Activated CD4-positive, alpha-beta memory T cell treated with anti-CD3 and anti-CD28 coated beads, Interleukin-2, amount 10 ng/mL, durations not matched to agents 7 days and 5 days (primary cell): ENCODE measurements at places on chromosomes 12 and 14. TPM values are rescaled to one million over a fixed set of nuclear protein-coding genes. Genes with fewer than 3 reads are reported as not detected.

Gene TNFRSF1A
- 61.9 TPM for total RNA-seq

Gene ZDHHC22
- total RNA-seq = not detected

Gene FITM1
- total RNA-seq = 1.4 TPM

Gene LTBR
- total RNA-seq = 0.40 TPM

Gene MYL2
- not detected for total RNA-seq

Gene PPP1R13B
- 10.7 TPM for total RNA-seq

Gene C12orf50
- not detected for total RNA-seq

Gene RBMS2
- total RNA-seq = 4.3 TPM

Gene C3AR1
- 12.2 TPM for total RNA-seq

Gene GALNT8
- total RNA-seq = 2.0 TPM

Gene FOXM1
- total RNA-seq = 109 TPM

Gene UBC
- 1,545 TPM for total RNA-seq

Gene PGF
- total RNA-seq = 0.38 TPM

Gene PLEKHG7
- total RNA-seq = 0.05 TPM

Gene OGFOD2
- total RNA-seq = 24.7 TPM

Gene CISTR
- total RNA-seq = not detected

Gene LYZ
- total RNA-seq = 0.50 TPM

Gene POTEG
- total RNA-seq = not detected

Gene FSCB
- total RNA-seq = not detected

Gene PMEL
- 0.33 TPM for total RNA-seq

Gene SLC6A15
- total RNA-seq = not detected

Gene RHOJ
- not detected for total RNA-seq

Gene PITPNM2
- total RNA-seq = 9.3 TPM

Gene TCL1B
- not detected for total RNA-seq

Gene TFCP2
- 35.9 TPM for total RNA-seq

Gene KCNH5
- total RNA-seq = not detected

Gene KRT73
- not detected for total RNA-seq

Gene KRT81
- total RNA-seq = not detected

Gene A2ML1
- not detected for total RNA-seq

Gene HPD
- not detected for total RNA-seq

Gene SLIRP
- 76.7 TPM for total RNA-seq

Gene LRTM2
- total RNA-seq = not detected

Gene SMIM41
- total RNA-seq = not detected

Gene SIVA1
- 96.2 TPM for total RNA-seq

Gene MYH7
- 0.05 TPM for total RNA-seq

Gene PPP1R1A
- total RNA-seq = not detected

Gene OTUB2
- total RNA-seq = 7.3 TPM

Gene EMC9
- total RNA-seq = 45.0 TPM

Gene DIO2
- total RNA-seq = not detected

Gene KRT4
- total RNA-seq = not detected

Gene NOP9
- total RNA-seq = 27.7 TPM

Gene EIF2S3B
- total RNA-seq = 1.6 TPM

Gene RIPK3
- 37.3 TPM for total RNA-seq

Gene AKAP3
- 3.4 TPM for total RNA-seq

Gene BMP4
- 0.83 TPM for total RNA-seq

Gene ADAM21
- not detected for total RNA-seq

Gene LRRC10
- total RNA-seq = not detected

Gene NTS
- total RNA-seq = not detected

Gene MBD6
- total RNA-seq = 73.4 TPM

Gene ZNF219
- total RNA-seq = 5.3 TPM

Gene SERPINA3
- total RNA-seq = not detected

Gene ACIN1
- 167 TPM for total RNA-seq

Gene TEDC1
- 44.1 TPM for total RNA-seq

Gene TRAFD1
- total RNA-seq = 74.8 TPM

Gene ATP2A2
- total RNA-seq = 142 TPM

Gene SCNN1A
- total RNA-seq = 0.78 TPM

Gene ASCL1
- not detected for total RNA-seq
